Activated T-helper 1 cell treated with Interleukin-2 at 50 U/mL for 16 hours (primary cell): ENCODE measurements at places on chromosomes 4 and X.

DNA sequence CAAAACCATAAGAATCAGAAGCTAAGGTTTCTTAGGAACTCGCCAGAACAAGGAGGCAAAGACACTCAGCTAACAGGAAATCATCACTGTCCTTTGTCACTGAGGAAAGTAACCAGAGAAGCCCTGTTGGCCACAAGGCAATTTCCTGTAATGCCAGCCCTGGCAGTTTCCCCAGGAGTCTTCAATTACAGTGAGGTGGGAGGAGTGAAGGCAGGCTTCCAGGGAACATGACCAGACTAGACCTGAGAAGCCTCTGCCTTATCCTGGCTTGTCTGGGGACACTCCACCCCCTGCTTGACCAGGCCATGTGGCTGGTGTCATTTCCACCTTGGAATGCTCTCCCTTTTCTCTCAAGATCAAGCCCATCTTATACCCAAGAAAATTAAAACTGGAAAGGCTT lies 125.3 kb downstream of the COL4A6 start:
- no peak for DNase-seq

- no peak for DNase-seq
These were observed 36.7 kb downstream of the UBQLN2 start for GRCh38 chrX:56600141-56600540.

- DNase-seq = no peak
These were observed 932 bp downstream of the TLR10 start for GRCh38 chr4:38781854-38782261.

- no peak for DNase-seq
These were observed 15.0 kb downstream of the ACSL1 start for GRCh38 chr4:184810720-184811119.

GRCh38 chrX:33001107-33001506 lies 210.2 kb downstream of the DMD start:
- no peak for DNase-seq
